ENCODE measurements at places on chromosomes 4 and X.

DNA sequence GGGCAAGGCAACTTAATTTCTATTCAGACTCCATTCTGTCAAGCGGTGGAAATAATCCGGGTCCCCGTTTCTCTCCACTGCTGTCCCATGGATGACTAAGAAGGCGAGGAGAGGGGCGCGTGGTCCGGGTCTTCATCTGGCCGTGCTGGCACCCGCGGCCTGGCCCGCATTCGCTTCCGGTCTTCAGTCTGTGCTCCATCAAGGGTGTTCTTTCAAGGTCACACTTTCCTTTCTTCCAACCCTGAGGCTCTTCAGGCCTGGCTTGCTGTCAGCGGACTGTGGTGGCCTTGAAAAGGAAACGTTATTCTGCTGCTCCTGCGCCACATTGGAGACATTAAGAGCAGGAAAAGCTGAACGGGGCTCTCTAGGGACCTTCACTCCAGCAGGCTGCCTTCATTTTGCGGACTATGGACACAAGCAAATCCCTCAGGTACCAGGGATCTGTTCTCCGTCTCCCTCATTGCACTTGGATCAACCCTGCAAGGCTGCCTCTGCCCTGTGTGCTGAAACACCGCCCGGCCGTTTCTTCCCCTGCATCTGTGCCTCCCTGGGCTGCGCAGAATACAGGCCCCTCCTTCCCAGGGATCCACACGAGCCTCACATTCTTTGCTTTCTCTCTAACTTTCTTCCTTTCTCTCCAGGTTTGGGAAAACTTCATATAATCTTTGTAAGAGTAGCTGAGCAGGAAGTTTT lies 5.7 kb upstream of the SLC25A4 start:
- no peak for DNase-seq

GRCh38 chrX:147217334-147217733 lies 402.8 kb upstream of the CXorf51A start:
- DNase-seq = no peak

GRCh38 chr4:173958445-173958844 lies 325.0 kb downstream of the FBXO8 start:
- no peak for DNase-seq

GRCh38 chr4:85761803-85762528 lies 287.0 kb downstream of the ARHGAP24 start:
- no peak for DNase-seq

DNA sequence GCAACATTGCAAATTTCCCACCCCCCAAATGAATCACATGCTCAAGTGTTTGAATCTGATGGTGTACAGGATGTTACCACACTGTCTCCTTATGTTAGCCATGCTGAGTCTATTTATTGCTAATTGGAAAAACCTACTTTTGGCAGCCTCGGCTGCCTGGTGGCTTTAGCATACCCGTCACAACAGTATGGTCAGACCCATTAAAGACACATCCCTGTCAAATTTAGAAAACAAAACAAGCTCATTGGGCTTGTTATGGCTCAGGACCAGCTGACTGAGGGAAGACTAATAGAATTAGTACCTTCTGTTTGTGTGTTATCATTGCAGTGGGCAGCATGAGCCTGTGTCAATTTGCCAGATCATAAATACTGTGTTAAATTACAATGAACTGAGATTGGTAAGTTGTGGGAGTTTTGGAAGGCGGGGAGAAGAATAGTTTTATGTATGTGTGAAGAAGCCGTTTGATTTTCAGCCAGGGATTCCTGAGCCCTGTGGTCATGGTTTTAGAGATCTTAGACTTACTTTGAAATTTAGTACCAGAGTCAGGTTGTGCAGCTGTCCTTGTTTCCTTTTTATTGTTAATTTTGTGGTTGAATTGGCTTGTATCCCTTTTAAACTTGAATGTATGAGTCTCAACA lies 66.8 kb downstream of the POLA1 start:
- no peak for DNase-seq

GRCh38 chr4:123488916-123489315 lies 92.3 kb downstream of the SPRY1 start:
- no peak for DNase-seq

DNA sequence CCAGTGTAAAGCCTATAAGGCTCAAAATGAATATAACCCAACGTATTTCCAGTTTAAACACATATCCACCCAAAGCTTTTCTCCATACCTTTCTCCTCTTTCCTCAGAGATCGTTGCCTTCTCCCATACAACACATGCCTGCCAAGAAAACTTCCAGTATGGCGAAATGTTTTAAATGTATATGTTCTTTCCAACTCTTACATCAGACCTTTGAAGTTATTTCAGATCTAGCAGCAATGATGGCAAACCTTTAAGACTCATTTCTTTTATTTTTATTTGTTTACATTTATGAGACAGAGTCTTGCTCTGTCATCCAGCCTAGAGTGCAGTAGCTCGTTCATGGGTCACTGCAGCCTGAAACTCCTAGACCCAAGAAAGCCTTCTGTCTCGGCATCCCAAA lies 265.4 kb downstream of the BMPR1B start:
- no peak for DNase-seq

- DNase-seq = no peak
These were observed 999.5 kb upstream of the PABPC4L start for GRCh38 chr4:135201081-135201480.

DNA sequence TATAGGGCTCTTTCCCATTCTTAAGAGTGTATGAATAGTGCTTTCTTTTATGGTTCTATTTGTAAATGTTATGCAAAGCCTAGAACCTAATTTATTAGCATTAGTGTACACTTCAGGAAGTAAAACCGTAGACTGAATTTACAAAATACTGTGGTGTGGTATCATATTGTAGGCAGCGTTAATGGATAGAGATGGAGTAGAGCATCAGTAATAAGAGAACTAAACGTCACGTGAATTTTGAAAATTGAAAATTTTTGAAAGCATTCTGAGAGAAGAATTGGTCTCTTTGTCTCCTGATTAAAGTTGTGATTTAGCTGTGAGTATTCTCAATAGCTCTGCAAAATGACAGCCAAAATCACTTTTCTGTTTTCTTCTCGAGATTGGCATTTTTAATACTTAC lies 2.9 kb downstream of the STIM2 start:
- no peak for DNase-seq

GRCh38 chr4:126592088-126592487 lies 1040.7 kb upstream of the INTU start:
- no peak for DNase-seq

- no peak for DNase-seq
These were observed 361.1 kb downstream of the MID1IP1 start for GRCh38 chrX:39162322-39162735.

GRCh38 chr4:72326692-72327632 lies 242.1 kb downstream of the ADAMTS3 start:
- DNase-seq = no peak

- DNase-seq = no peak
These were observed 179.7 kb upstream of the TET2 start for GRCh38 chr4:104967034-104967401.

DNA sequence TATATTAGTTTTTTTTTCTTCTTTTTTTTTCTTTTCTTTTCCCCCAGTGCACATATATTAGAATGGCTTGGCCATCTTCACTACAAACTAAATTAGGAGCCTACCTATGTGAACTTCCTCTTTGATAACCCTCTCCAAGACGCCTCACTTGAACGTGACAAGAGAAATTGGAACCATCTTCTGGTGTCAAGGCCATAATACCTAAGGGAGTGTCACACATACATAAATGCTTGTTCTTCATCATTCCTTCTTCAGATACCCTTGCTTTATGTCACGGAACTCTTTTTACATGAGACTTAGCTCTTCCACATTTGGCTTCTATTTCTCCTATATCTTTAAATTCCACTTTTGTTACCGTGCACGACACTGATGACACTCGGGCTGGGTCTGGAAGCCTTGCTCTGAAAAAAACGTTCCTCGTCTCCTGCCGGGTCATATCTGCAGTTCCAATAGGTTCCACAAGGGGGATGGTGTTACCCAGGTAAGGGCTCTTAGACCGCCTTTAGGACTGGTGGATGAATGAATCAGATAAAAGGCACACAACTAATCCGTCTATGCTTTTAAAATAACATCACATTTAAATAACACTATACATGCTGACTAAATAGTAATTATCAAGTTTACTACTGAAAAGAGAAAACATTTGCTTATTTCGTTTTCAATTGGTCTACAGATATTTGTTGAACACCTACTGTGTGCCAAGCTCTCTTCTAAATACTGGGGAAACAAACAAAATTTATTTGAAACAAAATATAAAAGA lies 19.9 kb downstream of the DGAT2L6 start:
- no peak for DNase-seq

DNA sequence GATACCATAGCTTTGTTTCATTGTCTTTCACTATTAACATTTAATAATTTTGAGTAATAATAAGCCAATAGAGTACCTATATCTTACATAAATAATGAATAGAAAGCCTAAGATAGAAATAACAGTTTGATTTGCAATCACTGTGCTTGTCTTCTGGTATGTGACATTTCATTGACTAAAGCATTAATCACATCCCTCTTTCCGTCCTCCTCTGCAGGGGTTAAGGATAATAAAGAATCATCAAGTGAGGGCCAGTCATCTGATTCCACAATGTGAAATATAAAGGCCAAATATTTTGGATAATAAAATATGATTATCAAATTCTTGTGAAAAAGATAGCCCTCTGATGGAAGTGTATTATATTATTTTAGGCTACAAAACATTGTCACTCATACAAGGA lies 2073.4 kb downstream of the ARAP2 start:
- DNase-seq = no peak

GRCh38 chr4:144461906-144462305 lies 184.1 kb upstream of the HHIP start:
- DNase-seq = no peak

DNA sequence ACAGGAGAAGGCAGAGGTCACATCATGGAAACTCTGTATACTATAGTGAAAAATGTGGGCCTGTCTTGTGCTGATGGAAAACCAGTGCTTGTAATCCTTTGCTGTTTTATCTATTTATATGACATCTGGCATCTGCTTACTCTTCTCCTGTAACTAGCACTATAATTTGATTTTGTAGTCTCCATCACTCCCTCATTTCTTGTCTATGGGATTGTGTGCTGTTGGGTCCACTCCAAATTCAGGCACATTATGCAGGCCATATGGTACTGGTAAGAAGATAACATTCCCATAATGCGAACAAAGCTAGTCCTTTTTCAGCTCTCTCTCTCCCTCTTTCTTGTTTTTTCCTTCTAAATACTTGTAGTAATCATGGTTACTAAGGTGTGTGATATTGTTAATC lies 581.2 kb upstream of the IGFBP7 start:
- DNase-seq = no peak

GRCh38 chrX:9897761-9898161 lies 69.4 kb upstream of the CLDN34 start:
- no peak for DNase-seq

DNA sequence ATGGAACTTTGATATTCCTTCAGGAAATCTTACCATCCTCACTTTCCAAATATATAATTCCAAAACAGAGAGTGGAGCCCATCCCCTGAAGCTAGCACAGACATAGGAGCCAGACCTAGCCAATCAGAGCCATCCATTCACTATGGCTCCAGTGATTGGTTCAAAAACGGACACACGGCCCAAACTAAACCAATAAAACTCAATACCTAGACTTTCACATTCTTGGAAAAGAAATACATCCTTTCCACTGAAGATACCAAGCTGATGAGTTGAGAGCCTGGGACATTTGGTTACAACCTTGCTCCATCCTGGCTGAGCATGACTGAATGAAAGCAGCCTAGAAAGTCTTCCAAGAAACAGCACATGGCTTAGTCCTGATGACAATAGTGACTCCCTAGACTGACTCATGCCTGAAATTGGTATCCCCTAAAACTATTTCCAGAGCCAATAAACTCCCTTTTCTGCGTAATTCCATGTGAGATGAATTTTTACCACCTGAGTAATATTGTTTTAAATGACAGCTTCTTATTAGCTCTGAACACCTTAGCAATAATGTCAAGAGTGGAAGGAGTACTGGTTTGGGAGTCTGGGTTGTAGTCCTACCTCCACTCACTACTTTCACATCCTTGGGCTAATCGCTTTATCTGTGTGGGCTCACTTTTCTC lies 189.6 kb upstream of the LNX1 start:
- no peak for DNase-seq

- DNase-seq = no peak
These were observed 27.2 kb downstream of the ANTXR2 start for GRCh38 chr4:80045786-80046185.

- DNase-seq = no peak
These were observed 215.9 kb upstream of the GIMD1 start for GRCh38 chr4:106584337-106584989.

- no peak for DNase-seq
These were observed 152.0 kb downstream of the IL15 start for GRCh38 chr4:141788169-141788915.

DNA sequence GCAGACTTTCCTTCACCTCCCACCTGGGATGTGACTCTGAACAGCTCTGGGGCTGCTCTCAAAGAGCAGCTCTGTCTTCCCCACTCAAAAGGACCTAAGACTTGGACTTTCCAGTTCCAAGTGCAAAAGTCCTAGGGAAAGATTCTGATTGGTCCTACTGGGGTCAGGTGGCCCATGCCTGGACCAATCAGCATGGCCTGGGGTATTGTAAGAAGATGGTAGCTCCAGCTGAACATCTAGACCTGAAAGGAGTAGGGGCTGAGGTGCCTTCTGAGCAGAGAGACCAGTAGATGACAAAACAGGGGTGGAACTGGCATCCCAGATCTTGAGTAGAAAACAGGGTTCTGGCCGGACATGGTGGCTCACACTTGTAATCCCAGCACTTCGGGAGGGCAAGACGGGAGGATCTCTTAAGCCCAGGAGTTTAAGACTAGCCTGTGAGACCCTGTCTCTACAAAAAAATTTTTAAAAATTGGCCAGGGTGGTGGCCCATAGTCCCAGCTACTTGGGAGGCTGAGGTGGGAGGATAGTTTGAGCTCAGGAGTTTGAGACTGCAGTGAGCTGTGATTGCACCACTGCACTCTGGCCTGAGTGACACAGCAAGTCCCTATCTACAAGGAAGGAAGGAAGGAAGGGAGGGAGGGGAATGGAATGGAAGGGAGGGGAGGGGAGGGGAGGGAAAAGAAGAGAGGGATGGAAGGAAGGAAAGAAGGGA lies 27.4 kb upstream of the MRFAP1 start:
- DNase-seq = no peak

DNA sequence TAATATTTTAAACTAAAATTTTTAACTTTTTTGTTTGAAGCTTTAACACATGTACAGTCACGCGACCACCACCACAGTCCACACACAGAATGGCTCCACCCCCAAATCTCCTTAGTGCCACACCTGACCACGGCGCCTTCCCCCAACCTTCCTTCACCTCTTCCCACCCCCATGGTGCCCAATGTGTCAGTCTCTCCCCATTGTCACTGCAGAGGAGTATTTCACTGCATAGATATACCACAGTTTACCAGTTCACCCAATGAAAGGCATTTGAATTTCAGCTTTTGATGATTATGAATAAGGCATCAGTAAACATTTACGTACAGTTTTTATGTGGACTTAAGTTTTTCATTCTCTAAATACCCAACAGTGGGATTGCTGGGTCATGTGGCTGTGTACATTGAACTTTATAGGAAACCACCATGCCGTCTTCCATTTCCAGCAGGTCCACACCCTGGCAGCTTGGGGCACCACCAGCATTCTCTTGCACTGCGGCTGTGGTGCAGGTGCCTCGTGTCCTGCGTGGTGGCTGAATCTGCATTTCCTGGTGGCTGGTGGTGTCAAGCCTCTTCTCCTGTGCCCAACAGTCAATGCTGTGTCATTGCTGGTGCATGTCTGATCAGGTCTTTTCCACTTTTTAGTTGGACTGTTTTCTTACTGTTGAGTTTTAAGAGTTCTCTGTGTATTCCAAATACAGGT lies 49.0 kb downstream of the CPLX1 start:
- no peak for DNase-seq

- no peak for DNase-seq
These were observed 92.0 kb downstream of the CHRDL1 start for GRCh38 chrX:110703641-110704040.
